ENCODE measurements at places on chromosomes 13 and 19.

DNA sequence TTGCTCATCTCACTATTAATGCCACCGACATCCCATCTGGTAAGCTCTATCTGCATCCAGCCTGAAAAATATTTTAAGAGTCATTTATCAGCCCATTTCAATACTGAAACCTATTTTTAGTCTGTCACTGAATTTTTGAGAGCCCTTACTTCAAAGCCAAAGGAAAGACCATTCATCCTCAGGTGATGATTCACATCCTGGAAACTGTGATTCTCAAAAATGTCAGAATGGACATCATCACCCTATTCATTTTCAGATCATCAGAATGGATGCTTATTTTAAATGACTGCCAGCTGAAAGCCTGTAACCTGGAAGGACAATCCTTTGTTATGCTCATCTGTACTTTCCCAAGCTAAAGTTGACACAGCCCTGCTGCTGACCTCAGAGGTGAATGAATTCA is 27.0 kb downstream of the TNFSF11 start:
- no peak for DNase-seq

DNA sequence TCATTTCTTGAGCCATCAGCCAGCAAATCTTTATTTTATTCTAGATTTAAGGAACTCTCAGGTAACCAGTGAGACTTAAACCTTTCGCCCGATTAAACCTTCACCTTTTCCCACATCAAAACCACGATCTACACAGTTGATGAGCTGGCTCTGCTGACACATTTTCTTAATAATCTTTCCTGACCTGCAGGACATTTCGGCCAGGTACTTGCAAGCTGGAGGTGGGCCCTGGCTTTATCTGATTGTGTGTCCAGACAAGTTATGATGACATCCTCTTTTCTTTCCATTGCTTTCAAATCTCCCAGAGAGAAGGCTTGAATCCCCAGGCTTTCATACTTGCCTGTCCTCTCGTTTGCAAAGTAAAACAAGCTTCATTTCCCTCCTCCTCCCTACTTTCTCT is 144.2 kb downstream of the EFNB2 start:
- DNase-seq, result no peak

DNA sequence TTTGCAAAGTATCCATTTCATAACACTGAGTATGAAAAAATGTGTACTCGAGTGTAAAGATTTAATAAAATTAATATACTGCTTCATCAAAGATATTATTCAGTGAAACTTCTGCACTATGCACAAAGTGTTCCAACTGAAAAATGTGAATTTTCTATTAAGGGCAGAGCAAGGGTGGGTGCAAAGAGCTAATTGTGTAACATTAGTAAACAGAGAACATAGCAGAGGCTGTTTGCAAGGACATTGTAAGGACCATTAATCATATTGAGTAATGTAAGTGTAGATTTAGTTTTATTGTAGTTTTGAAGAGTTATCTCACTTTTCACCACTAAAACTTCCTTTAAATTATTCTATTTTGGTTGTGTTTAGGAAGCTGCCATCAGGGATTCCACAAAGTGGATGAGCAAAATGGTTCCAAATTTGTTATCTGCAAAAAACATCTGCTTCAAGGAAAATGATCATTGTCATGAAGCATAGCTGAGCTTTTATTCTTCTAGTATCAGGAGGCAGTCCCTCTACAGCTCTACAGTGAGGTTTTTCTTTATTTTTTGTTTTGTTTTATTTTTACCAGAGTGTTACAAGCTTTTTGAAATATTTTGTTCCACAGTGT is 1375.4 kb downstream of the SLITRK1 start:
- DNase-seq, result no peak

DNA sequence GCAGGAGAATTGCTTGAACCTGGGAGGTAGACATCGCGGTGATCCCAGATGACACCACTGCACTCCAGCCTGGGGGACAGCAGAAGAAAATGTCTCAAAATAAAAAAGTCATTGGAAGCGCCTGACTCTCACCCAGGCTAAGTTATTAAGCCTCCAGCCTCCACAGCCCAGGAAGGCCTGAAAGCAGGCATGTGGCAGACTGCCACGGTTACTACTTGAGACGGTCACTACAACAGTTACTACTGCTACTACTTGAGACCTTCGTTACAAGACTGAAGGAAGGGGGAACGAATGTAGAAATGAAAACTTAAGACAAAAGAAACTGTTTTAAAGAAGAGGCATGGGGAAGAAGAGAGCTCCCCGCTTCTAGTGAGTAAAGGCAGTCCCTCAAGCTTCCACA is 9.6 kb downstream of the PRR22 start:
- no peak for DNase-seq

DNA sequence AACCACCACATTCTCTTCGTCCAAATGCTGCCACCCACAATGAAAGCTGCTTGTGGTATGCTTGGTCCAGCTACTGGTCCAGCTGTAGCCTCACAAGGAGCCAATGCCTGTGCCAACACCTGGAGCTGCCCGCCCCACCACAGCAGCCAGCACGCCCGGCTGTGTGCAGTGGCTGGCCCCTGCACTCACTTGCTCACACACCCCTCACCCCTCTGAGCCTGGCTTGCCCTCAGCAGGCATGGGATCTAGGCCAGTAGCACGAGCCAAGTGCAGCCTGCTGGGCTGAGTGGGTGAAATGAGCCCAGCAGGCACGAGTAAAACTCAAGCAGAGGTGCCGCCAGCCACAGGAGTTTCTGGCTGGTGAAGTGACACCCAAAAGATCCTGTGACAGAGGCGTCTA is 2096.4 kb upstream of the PCDH20 start:
- no peak for DNase-seq

GRCh38 chr13:30908416-30908980 is 2.4 kb downstream of the MEDAG start:
- peak; percentile 25 for DNase-seq

GRCh38 chr19:2309734-2310362 is 1.9 kb upstream of the LINGO3 start:
- peak; percentile 89 for DNase-seq

DNA sequence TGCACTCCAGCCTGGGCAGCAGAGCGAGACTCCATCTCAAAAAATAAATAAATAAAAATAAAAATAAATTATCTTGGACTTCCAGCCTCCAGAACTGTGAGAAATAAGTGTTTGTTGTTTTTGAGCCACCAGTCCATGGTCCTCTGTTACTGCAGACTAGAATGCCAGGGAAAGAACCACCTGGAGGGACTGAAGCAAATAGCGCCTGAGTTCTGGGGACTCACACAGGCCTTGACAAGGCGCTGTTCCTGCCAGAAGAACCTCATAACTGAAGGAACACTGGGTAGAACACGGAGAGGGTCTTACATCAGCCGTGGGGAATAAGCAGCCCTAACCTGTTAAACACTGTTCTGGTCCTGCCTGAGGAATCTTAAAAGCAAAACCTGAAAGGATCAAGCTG is 8.4 kb upstream of the LENG8 start:
- DNase-seq, result no peak

- no peak for DNase-seq
These were observed 26.4 kb upstream of the ZNF507 start for GRCh38 chr19:32318884-32319520.

GRCh38 chr13:40781717-40782116 is 7.7 kb upstream of the SLC25A15 start:
- DNase-seq, result no peak

- DNase-seq, result no peak
These were observed 605.8 kb downstream of the UQCRFS1 start for GRCh38 chr19:28607066-28607583.

DNA sequence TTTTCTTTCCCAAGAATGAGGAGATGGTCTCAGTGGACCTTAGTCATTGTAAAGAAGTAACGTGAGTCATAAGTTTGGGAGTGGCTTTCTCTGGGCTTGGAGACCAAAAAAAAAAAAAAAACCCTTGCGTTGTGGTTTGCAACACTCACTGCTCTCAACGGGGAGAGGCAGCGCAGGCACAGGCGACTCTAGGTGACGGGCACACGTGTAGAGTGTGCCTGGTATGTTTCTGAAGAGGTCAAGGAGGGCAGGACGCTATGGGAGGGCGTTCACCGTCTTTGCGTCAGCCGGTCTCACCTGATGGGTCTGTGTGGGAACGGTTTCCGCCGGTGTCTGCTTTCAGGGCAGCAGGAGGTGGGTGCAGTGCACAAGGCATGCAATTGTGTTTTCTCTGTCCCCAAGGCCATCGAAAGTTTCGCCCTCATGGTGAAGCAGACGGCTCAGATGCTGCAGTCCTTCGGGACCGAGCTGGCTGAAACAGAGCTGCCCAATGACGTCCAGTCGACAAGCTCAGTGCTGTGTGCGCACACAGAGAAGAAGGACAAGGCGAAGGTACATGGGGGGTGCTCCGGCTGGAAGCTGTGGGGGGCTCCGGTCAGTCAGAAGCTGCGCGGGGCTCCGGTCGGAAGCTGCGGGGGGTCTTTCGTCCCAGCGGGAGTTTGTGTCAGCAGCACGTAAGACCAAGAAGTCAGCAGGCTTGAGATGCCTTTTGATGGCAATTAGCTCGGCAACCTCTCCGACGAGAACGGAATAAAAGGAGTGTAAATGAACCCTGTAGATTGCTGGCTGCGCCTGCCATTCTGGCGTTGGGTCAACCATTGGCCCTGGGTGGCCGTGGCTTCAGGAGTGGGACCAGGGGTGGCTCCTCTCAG is 40.8 kb upstream of the F7 start:
- DNase-seq, result no peak

DNA sequence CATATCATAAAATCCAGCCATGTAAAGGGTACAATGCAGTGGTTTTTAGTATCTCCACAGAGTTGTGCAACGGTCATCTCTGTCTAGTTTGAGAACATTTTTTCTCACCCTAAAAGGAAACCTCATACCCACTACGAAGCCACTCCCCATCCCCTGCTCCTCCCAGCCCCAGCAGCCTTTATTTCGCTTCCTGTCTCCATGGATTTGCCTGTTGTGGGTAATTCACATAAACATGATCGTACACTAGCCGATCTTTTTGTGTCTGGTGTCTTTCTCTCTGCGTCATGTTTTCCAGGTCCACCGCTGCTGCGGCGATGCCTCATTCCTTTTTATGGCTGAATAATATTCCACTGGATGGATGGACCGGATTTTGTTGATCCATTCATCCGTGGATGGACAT is 28.6 kb downstream of the BICRA start:
- no peak for DNase-seq

DNA sequence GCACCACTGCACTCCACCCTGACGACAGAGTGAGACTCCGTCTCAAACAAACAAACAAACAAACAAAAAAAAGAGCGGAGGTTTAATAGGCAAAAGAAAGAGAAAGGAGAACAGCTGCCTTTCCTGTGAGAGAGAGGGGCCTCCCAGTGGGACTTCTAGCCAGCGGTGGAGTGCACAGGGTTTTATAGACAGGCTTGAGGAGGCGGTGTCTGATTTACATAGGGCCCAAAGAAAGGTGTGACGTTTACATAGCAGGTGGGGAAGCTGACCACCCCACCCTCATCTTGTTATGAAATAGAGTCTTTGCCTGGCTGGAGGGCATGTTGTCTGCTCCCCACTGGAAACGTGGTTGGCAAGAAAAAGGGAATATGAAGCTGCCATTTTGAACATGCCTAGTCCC is 106.0 kb upstream of the CSNK1A1L start:
- DNase-seq, result no peak

GRCh38 chr13:43544011-43544410 is 242.8 kb downstream of the ENOX1 start:
- DNase-seq, result no peak

DNA sequence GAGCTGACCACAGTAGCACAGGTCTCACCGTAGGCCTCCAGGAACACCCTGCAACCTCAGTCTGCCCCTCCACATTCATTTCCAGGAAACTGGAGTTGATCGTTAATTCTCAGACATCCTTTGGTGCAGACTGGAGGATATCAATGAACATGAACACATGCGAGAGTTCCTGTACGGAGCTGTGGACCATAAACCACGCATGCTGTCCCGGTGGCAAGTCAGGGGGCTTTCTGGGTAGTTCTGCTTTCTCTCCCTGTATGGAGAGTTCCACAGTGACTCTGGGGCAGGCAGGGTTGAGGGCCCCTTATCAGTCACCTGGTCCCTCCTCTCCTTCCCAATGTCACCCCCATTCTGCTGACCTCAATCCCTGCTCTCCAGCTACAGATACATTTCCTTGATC is 55.5 kb upstream of the URI1 start:
- no peak for DNase-seq

DNA sequence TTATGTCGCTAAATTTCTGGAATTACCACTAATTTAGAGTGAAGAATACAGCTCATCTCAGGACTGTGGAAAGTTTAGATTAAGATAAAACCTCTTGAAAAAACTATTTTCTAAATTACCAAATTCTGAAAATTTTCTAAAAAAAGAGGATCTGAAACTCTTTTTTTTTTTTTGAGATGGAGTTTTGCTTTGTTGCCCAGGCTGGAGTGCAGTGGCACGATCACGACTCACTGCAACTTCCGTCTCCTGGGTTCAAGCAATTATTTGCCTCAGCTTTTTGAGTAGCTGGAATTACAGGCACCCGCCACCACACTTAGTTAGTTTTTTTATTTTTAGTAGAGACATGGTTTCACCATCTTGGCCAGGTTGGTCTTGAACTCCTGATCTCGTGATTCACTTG is 16.6 kb upstream of the ZNF253 start:
- DNase-seq, result no peak

- DNase-seq, result no peak
These were observed 101.4 kb downstream of the ABCC4 start for GRCh38 chr13:95199896-95200295.

- no peak for DNase-seq
These were observed 16.2 kb upstream of the AP1M2 start for GRCh38 chr19:10603084-10603872.

DNA sequence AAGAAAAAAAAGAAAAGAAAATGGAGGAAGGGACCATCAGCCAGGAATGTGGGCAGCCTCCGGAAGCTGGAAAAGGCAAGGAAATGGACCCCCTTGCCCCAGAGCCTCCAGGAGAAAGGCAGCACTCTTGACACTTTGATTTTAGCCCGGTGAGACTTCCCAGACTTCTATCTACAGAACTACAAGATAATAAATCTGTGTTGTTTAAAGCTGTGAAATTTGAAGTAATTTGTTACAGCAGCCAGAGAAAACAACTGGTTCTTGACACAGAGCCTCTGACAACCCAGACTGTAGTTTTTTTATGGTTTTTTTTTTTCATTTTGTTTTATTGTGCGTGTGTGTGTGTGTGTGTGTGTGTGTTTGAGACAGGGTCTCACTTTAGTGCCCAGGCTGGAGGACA is 7.6 kb downstream of the CTU1 start:
- DNase-seq, result no peak

DNA sequence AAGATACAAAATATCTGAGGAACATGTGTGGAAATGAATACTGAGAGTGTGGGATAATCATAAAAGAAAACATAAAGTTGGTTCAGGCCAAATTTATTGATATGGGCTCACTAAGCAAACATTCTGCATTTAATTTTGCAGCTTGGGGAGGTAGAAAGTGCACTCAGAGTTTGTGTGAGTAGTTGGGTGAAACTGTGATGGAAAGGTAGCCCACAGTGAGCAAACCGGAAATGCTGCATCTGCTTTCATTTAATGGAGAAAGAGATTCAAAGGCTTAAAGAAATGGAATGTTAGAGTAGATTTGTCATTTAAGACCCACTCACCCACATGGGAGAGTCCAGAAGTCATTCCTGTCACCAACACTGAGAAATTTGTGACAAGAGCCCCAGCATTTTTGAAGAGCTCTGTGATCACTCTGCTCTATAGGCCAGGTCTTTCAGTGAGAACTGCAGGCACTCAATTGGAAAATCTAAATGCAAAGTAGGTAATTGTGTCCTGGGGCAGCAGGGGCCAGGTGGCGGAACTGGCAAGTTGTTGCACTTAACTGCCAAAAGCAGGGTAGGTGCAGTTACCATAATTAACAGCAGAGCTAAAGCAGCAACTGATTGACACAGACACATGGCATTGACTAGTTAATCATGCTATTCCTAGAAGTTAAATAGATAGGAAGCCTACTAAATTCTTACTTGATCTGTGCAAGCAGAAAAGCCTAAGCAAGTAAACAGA is 1228.3 kb upstream of the PCDH20 start:
- peak; percentile 8 for DNase-seq

All from BE2C (cell line).